ENCODE measurements at places on chromosomes 11 and 22.

DNA sequence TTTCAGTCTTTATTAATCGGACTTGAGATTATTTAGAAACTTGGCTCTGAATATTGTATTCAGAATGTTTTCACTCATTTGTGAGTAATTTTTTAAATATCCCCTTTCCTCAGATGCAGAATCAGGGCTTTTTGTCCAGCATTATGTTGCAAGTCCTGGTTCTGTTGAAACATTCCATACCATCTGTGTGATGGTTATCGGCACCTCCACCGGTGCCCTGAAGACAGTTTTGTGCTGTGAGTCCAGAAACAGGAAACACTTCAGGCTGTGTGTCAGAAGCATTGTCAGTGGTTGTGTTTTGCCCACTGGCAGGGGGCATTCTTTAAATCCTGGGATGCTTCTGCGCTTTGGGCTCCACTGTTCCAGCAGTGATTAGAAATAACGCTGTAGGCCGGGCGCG is 20.4 kb downstream of the CDPF1 start:
- no peak for DNase-seq

- no peak for DNase-seq
These were observed 1376.1 kb upstream of the TENM4 start for GRCh38 chr11:80816966-80817365.

DNA sequence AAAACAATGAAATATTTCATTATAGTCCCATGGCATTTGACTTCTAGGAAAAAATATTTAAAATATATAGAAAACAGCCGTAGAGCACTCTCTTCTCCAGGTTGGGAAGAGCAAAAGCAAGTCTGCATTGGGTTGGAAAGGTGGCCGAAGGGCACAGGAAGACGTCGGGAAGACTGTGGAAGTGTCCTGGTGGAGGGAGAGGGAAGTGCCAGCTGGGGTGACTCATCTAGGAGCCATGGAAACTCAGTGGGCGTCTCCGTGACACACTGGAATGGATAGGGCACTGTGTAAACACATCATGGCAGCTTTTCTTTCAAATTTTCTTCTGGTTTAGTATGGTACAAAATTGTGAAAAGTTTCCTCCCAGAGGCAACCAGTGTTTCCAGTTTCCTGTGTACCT is 12.7 kb downstream of the GTPBP1 start:
- DNase-seq: peak; percentile 78

GRCh38 chr22:48376936-48377712 is 1450.5 kb downstream of the BRD1 start:
- DNase-seq: no peak

DNA sequence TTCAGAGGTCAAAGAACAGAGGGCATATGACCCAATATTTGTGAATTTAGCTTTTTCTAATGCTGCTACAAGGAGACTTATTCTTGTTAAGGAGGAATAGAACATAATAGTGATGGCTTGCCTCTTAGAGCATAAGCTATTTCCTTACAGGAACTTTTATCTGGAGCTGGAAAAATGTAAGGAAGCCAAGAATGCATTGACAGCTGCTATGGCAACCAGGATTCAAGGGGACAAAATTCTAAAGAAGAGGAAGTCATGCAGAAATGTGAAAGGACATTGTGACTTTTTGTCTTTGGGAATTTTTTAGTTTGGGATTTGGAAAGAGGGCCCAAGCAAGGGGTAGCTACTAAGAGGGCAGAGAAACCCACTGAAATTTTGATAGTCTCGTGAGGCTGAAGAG is 51.1 kb downstream of the EHF start:
- peak; percentile 45 for DNase-seq

- DNase-seq: no peak
These were observed 46.9 kb downstream of the PAX6 start for GRCh38 chr11:31764261-31764660.

DNA sequence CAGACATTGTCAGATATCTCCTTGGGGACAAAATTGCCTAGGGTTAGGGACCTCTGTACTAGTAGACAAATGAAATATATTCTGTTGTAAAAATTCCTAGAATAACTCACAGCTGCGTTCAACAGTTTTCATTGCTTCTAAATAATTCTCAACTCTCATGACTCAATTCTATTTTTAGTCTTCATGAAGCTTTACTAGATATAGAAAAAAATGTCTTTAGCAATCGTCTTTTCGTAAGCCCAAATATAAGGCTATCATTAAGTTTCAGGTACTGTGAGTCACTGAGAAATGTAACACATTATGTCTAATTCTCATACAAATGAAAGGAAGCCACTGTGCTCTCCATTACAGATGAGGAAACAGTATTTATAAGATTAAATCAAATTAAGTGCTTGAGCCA is 6.4 kb downstream of the MMP12 start:
- no peak for DNase-seq

DNA sequence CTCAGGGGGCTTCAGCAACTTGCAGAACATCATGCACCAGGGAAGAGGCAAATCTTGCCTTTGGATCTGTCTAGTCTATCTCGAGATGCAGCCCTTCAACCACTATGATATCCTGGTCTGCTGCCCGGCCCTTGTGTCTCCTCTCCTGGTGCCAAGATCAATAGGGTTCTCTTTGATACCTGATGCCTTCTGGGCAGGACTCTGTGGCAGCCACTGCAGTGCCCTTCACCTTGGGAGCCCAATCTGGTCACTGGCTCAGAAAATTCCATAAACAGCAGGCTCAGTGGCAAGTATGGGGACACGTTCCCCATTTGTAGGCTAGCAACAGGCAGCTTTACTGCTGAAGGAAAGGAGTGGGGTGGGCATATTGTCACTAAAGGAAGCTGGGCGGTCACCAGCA is 23.4 kb downstream of the SYN3 start:
- no peak for DNase-seq

Measured in GM23338 (cell line).